ENCODE measurements at places on chromosomes 5 and 9.

DNA sequence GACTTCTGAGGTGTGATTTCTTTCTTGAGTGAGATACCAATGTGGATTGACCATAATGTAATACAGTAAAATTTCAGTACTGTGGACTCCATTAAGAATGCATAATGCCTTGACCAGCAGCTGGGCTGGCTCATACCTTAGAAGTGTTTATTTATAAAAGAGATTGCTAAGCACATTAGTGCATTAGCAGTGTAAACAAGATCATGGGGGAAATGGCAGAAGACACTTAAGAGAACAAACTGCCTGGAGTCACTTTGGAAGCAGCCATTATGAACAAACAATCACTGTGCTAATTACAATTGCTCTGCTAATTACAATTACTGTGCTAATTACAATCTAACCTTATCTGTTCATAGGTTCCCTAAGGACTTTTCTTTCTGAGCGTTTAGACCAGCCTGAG, 104.2 kb downstream of the TRIM32 start:
- DNase-seq: no peak

- no peak for DNase-seq
Measured at GRCh38 chr9:102087141-102087540, 348.7 kb upstream of the GRIN3A start.

GRCh38 chr9:81372628-81373191, 316.6 kb downstream of the TLE1 start:
- DNase-seq: no peak

DNA sequence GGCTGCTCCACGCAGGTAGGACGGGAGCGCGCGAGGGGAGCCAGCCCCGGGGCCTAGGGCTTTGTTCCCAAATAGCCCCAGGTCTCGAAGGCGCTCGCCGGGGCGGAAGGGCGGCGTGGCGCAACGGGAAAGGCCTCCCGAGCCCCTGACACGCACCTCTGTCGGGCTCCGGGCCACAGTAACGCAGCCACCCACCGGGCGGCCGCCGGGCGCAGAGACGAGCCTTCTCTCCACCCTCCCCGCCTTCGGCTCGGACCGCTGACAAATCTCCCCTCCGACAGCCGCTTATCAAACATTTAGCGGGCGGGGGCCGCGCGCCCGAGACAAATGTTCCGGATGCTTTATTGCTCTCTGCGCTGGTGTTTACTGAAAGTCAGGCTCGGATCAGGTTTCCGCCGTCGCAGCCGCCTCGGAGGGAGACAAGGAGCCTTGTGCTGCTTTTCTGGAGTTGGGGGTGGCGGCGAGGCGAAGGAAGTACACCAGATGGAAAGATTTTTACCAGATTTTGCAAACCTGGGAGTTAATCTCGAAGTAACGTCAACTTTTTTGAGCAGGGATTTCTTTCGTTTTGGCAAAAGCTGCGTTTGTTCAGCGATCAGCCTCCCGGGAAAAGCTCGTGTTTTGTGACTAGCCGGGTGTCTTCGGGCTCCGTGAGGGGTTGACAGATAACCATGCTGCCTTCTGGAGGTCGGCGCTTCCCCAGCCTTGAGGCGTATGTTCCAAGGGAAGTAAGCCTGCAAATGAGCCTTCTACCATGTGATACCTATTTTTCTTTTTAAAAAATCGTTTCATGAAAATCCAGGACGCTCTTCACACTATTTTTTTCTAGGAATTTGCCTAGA, 950 bp downstream of the RGMB start:
- no peak for DNase-seq

DNA sequence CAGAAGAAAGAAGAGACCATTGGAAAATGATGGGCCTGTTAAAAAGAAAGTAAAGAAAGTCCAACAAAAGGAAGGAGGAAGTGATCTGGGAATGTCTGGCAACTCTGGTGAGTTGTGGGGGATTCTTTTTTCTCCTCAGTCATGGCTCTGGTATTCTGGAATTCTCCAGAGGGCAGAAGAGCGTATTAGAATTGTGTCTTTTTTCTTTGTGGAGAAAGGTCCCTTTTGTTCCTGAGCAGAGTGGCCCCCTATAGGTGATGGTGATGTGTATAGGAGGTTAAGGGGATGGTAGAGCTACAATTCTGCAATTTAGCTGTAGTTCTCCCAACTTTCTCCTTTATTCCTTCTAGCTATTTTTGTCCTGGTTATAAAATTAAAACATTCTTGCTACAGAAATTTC, 1.6 kb upstream of the DHFR start:
- DNase-seq: peak; percentile 25

DNA sequence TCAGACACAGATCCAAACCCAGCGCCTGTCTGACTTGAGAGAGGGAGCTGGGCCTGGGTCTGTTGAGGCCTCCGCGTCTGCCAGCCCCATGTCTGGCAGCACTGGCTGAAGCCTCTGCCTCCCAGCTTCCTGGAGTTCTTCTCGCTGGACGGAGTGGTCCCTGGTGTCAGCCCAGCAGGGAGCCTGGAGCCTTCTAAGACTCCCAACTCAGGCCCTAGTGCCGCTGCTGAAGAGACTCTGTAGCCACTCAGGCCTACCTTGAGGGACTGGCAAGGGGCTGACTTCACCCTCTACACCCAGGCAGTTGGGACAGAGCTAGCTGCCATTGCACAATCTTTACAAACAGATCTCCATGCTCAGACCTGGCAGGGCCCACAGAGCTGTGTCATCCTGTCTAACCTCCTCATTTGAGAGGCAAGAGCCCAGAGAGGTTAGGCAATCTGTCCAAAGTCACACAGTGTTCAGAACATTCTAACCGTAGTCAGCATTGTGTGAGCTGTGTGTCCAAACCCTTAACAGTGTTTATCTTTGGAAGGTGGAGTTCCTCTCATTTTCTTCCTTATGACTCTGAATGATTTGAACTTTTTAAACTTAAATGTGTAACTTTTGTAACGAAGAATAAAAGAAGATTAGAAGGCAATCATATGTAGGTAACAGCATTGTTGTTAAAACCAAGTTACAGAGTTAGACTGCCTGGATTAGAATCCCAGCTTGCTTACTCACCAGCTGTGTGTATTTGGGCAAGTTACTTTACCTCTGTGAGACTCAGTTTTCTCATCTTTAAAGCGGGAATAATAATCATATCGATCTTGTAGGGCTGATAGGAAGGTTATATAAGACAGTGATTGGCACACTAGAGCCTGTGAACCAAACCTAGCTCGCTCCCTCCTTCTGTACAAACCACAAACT, 4.6 kb upstream of the DUSP1 start:
- DNase-seq: no peak

GRCh38 chr9:124296796-124297550, 39.2 kb downstream of the NEK6 start:
- DNase-seq: no peak

Data from T-helper 2 cell (primary cell).